Central memory CD4-positive, alpha-beta T cell (primary cell): ENCODE measurements at places on chromosomes 2 and 18.

GRCh38 chr2:167844714-167845530 is 402.5 kb downstream of the STK39 start:
- DNase-seq = no peak

- DNase-seq = no peak
These were observed 65.9 kb upstream of the AFF3 start for GRCh38 chr2:100208141-100208770.

DNA sequence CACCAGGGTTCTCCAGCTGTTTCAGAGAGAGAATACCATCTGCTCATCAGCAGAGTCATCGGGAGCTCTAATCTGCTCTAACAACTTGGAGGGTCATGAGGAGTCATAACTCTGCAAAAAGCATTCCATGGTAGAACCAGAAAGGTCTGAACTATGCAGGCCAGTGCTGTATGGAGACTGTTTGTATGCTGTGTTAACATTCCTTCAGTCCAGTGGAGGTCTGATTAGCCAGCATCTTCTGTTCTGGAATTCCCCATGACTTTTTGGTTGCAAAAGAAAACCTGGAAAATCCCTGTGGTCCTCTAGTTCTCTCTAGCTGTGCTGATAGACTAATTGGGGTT is 9.4 kb upstream of the ITGB6 start:
- DNase-seq = no peak

- no peak for DNase-seq
These were observed 70.7 kb upstream of the BCL2L11 start for GRCh38 chr2:111049792-111050640.

GRCh38 chr2:24048769-24049484 is 614 bp upstream of the FKBP1B start:
- DNase-seq = no peak

GRCh38 chr2:86021396-86022378 is 84.0 kb downstream of the POLR1A start:
- DNase-seq = no peak

DNA sequence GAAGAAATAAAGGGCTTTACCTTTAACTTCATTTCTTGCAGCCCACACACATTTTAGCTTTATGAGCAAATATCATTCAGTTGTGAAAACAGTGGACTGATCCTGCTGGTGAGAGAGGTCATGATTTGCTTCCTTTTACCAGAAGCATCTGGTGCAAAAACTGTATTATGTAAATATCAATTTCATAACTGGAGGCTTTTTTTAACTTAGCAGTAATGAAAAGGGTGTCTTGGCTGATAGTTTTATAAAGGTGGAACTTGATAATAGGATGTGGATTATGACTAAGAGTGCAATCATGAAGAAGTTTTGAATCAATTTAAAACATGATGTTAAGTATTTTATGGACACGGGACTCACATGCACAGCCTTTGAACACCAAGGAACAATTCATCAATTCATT is 304.4 kb downstream of the GULP1 start:
- no peak for DNase-seq

GRCh38 chr18:42838546-42839145 is 276.8 kb downstream of the RIT2 start:
- no peak for DNase-seq

- no peak for DNase-seq
These were observed 388.7 kb upstream of the MYT1L start for GRCh38 chr2:2719781-2720180.

- DNase-seq = peak; percentile 28
These were observed 1.3 kb upstream of the ZNF516 start for GRCh38 chr18:76496194-76496890.

DNA sequence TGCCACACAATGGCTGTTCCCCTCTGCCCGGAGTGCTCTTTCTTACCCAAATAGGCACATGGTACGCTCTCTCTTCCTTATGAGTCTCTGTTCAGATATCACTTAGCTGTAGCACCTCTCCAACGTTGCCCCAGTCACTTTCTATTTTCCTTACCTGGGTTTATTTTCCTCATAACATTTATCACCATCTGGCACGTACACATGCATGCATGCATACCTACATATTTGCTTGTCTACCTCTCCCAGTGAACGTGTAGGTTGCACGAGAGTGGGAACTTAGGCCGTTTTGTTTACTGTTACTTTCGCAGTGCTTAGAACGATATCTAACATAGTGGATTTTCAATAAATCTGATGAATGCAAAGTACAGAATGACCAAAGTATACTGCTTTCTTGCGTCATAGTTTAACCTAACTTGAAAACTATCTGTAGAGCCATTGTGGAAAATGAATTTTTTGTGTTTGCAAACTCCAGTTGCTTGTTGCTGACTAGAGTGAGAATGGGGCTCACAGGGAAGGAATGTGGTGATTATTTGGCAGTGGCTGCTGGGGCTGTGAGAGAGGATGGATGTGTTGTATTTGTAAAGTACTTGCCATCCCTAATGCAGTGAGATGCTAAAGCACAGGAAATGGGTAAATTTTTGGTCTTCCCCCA is 47.1 kb downstream of the ACSL3 start:
- DNase-seq = no peak

DNA sequence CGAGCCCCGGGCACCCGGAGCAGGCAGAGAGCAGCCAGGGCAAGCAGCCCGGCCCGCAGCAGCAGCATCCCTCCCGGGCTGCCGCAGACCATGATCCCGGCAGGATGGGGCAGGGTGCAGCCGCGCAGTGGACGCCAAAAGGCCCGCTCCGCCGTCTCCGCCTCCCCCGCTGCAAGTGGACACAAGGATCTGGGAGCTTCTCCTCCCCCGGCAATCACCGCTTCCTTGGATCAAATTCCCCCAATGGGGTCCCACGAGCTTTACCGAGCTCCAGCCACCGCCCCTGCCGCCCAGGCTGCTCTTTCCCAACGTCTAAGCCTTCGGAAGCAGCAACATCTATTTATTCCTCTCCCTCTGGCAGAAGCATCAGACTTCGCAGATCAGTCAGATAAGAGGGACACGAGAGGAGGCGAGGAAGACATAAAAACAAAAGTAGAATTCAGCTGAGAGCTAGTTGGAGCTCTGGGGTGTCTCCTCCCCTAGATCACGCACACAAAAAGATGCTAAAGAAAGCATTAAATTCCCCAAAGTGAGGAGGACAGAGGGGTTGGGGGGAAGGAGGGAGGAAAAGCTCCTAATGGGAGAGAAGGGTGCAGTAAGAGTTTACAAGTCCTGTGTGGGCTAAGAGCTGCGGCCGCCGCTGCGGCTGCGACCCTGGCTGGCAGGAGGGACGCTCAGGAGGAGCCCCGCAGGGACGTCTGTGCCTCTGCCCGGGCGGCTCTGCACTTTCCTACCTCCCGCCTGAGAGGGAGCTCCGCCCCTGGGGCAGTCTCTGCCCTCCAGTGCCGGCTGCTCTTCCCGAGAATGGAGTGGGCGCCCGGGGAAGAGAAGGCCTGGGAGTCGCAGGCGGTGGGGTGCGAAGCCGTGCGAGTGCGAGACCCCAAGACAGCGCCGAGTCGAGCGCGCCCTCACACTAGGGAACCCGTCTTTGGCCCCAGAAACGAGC is at the start of gene FRZB:
FRZB (minus strand) TSS at position 177 of the 946 bp plus-strand sequence; CDS start at position 92, 85 bp downstream.
- DNase-seq = no peak

- DNase-seq = no peak
These were observed 166.7 kb downstream of the FHOD3 start for GRCh38 chr18:36464126-36464651.

- no peak for DNase-seq
These were observed 72.4 kb downstream of the ID2 start for GRCh38 chr2:8754106-8754776.

GRCh38 chr2:150480241-150480640 is 7.2 kb downstream of the RND3 start:
- DNase-seq = no peak

DNA sequence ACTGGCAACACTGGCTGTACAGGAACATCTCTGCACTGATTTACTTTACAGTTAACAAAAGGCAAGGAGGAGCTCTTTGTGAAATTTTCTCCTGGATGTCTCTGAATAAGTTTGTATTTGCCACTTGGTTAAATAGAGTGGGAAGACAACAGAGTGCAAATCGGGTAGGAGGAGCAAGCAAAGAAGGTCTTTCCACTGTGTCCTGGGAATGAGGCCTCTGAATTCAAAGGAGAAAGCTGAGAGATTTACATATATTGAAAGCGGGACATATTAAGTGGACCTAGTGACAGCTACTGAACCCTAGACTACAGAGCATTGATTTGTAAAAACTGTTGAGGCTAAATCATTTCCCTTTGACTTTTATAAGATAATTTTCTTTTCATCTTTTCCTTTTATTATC is 117.4 kb upstream of the CHRNA1 start:
- no peak for DNase-seq

GRCh38 chr18:46810481-46811000 is 53.7 kb upstream of the ST8SIA5 start:
- DNase-seq = no peak

- no peak for DNase-seq
These were observed 28.4 kb downstream of the GNLY start for GRCh38 chr2:85722519-85722918.

DNA sequence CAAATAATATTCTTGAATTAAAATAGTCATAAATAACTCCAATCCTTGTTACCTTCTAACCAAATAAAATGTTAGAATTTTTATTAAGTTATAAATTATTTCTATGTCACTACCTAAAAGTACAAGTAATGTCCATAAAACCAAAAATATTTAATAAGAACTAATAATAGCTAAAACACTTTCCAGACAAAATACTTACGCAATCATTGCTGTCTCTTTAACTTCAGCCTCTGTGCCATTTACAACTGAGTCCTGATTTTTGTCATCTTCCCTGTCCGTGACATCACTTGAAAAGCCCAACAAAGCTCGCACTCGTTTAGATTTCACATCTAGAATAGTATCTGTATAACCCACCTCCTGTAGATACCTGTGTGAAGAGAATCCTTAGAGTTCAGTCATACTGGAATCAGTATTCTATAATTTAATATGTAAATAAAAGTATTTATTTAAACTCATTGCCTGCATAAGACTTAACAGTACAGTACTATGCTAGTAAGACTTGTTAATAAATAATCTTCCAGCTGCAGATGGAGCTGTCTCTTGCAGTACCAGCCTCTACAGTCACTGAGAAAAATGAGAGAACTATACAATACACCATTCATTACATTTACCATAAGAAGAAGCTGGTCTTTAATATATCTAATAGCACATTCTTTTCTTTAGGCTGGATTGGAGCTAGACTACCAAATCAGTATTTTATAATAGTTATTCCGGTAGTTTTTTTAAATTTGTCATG is 63.8 kb downstream of the STRN start:
- no peak for DNase-seq

GRCh38 chr2:142880279-142880678 is 2.8 kb downstream of the KYNU start:
- DNase-seq = no peak

- no peak for DNase-seq
These were observed 21.1 kb downstream of the MBP start for GRCh38 chr18:77111449-77111848.

DNA sequence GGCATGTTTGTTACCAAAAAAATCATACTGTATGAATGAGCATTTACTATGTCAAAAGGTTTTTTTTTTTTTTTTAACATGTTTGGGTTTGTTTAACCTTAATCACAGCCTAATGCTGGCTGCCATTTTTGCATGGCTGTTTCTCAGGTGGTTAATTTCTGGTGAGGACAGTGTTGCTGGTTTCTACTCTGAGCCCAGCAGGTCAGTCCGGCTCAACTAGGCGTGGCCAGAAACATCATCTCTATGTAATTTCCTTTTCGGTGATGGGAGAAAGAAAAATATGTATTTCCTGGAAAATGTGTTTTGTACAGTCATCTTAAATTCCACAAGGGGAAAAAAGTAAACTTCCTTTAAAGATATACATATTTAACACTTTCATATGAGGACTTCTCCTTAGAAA is 24.9 kb upstream of the BZW1 start:
- DNase-seq = no peak

DNA sequence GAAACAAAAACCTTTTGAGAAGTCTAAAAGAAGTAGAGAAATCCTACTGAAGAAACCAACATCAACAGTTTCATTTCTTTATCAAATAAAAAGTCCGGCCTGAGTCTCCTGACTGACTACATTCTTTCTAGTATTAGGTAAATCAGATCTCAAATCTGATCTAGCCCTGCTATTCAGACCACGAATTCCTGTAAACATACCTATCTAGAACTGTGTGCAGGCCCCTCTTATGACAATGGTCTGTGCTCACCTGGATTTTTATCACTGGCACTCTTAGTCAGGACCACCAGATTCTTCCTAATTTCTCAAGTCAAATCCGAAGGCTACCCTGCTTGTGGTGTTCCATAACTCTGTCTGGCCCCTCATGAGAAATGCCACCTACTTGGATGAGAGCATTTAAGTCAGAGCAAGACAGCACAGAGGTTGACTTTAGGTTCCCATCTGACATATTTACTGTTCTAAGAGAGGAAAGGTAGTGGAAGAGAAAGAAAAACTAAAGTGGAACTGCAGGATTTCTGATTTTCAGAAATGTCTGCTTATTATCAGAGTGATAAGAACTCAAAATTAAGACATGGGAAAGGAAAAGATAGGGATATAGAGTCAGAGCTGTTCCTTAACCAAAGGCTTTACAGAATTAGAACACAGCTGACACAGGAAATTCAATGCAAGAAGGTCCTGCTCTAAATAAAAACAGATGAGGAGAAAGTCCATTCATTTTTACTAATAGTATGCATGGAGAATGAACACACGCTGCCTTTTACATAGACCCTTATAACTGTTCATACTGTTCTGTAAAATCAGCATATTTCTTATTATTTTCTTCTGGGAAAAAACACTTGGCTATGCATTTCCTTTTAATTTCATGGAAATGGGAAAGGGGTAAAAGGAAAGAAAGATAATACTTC is 56.5 kb downstream of the SLC8A1 start:
- no peak for DNase-seq

- no peak for DNase-seq
These were observed 32.4 kb upstream of the SLC3A1 start for GRCh38 chr2:44242904-44243303.

- DNase-seq = no peak
These were observed 434.8 kb upstream of the SLC8A1 start for GRCh38 chr2:40886655-40887054.

DNA sequence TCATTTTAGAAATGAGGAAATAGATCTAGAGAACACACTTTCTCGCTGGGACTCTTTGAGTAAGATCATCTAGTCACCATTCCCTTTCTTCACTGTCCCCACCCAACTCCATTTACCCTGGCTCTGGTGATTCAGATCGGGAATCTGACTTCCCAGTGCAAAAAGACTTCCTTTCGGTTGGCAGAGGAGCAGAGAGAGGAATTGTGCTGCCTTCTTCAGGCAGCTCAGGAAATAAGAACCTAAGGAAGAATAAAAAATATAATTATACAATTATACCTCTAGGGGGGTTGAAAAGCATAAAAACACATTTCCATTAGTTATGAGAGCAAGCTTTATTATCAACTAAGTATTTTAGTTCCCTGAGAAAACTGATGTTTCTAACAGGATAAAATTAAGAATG is 9.3 kb upstream of the MPP4 start:
- no peak for DNase-seq

DNA sequence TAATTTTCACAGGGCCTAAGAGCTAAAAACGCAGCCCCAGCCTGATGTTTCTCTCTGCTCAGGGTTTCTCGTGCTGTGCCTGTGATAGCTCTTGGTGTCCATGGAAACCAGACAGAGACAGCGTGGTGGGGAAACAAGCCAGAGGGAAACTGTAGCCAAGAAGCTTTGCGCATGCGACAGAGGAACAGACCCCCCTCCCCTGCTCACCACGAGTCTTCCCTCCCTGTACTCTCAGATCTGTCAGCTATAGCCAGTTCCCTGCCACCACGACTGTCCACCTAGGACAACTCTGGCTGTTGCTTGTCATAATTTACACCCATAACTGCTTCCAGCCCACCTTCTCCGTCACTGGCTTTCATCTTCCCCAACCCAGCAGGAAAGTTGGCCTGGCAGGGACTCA is 13.2 kb upstream of the DNAJC27 start:
- no peak for DNase-seq
